ENCODE measurements at places on chromosomes 2 and 18. TPM values are rescaled to one million over a fixed set of nuclear protein-coding genes. Genes with fewer than 3 reads are reported as not detected.

DNA sequence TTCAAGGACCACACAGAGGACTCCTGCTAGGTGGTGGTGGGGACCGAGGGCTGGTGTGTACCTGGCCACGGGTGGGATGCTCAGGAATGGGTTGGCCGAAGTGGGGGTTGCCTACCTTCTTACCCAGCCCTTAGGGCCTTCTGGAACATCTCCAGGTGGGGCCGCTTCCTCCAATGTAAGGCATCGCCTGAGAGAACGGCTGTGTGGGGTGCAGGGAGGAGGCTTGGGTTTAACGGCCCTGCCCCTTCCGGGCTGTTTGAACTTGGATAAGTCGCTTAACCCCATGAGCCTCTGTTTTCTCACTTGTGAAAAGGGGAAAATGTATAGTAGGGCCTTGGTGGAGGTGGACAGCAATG, 35.0 kb downstream of the EMILIN2 start:
- H3K4me3 ChIP-seq: no peak overlapping the region
- H3K27ac ChIP-seq: no peak overlapping the region
- H3K27me3 ChIP-seq: no peaks in the 10 kb centered on the region
- DNase-seq: no peak
- H3K36me3 ChIP-seq: peaks cover 13% of the 10 kb centered on the region

DNA sequence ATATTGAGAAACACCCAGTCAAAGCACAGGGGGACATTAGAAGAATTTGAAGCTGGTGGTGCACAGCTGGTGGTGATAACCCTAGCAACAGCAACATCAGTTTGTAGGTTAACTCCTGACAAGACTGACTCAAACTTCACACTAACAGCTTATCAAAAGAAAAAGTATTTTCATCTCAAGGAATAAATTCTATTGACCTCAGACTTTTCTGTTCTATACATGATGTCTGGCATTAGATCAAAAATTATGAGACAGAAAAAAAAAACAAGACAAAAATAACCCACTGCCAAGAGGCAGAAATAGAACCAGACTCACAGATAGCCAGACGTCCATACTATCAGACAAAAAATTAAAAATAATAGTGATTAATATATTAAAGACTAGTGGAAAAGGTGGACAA, 126.1 kb downstream of the COL6A3 start:
- no peak overlapping the region for H3K27ac ChIP-seq
- no peak for DNase-seq
- no peaks in the 10 kb centered on the region for H3K27me3 ChIP-seq
- no peak overlapping the region for H3K4me3 ChIP-seq
- no peaks in the 10 kb centered on the region for H3K4me1 ChIP-seq

Gene RAB6C
- total RNA-seq: 0.24 TPM

- H3K27me3 ChIP-seq: no peaks in the 10 kb centered on the region
- H3K27ac ChIP-seq: no peak overlapping the region
- H3K36me3 ChIP-seq: no peaks in the 10 kb centered on the region
- no peak for DNase-seq
- H3K4me1 ChIP-seq: no peaks in the 10 kb centered on the region
Observed at GRCh38 chr18:54888933-54889332, 60.7 kb downstream of the RAB27B start.

- no peak overlapping the region for H3K27ac ChIP-seq
- H3K27me3 ChIP-seq: no peaks in the 10 kb centered on the region
- H3K36me3 ChIP-seq: no peaks in the 10 kb centered on the region
- H3K4me1 ChIP-seq: peaks cover 4% of the 10 kb centered on the region
Observed at GRCh38 chr2:225462945-225463344, 63.4 kb downstream of the NYAP2 start.

GRCh38 chr2:236337465-236338325, 73.5 kb upstream of the ASB18 start:
- H3K27me3 ChIP-seq: no peaks in the 10 kb centered on the region
- H3K27ac ChIP-seq: no peak overlapping the region
- no peaks in the 10 kb centered on the region for H3K4me1 ChIP-seq
- no peak for DNase-seq
- no peaks in the 10 kb centered on the region for H3K36me3 ChIP-seq
- H3K4me3 ChIP-seq: no peak overlapping the region

Gene ZDBF2
- total RNA-seq: 30.2 TPM

DNA sequence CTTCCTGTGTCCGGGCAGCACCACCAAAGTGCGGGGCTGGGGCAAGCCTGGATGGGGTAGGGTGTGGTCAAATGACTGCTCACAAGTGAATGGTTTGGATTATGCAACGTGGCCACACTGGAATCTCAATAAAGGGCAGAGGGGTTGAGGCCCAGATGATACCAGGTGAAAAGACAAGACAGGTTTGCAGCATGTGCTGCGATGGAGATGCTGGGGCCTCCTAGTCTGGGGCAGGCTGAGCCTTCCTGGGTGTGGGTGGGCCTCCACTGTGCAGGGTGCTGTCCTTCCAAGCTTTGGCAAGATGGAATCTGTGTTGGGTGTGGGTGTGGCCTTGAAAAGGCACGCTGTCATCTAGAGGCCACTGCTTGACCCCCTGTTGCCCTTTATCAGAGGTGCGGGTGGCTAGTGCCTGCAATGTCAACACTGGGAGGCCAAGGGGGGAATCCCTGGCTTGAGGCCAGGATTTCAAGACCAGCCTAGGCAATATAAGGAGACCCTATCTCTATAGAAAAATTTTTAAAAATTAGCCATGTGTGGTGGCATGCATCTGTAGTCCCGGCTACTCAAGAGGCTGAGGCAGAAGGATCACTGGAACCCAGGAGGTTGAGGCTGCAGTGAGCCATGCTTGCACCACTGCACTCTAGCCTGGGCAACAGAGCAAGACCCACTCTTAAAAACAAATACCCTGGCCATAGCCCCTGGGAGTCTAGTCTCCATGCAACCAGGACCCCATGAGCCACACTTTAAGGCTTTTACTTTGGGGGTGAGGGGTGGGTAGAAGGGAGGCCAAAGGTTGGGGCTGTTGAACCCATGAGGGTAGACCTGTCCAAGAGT, 13.8 kb downstream of the RRM2 start:
- H3K36me3 ChIP-seq: peaks cover 19% of the 10 kb centered on the region
- no peak for DNase-seq
- H3K27ac ChIP-seq: no peak overlapping the region
- no peak overlapping the region for H3K4me3 ChIP-seq
- no peaks in the 10 kb centered on the region for H3K27me3 ChIP-seq

- no peaks in the 10 kb centered on the region for H3K4me1 ChIP-seq
- peak; percentile 56 for DNase-seq
- H3K36me3 ChIP-seq: no peaks in the 10 kb centered on the region
- peak overlapping the region; percentile 25 for H3K27ac ChIP-seq
- no peak overlapping the region for H3K4me3 ChIP-seq
- no peaks in the 10 kb centered on the region for H3K27me3 ChIP-seq
Observed at GRCh38 chr2:76008001-76008702, 297.4 kb upstream of the GCFC2 start.

- no peaks in the 10 kb centered on the region for H3K27me3 ChIP-seq
- no peaks in the 10 kb centered on the region for H3K36me3 ChIP-seq
- DNase-seq: no peak
- no peaks in the 10 kb centered on the region for H3K4me1 ChIP-seq
Observed at GRCh38 chr2:111058264-111058663, 62.5 kb upstream of the BCL2L11 start.

Gene HSBP1L1
- total RNA-seq: 2.7 TPM

Data from endodermal cell (in vitro differentiated cells).